COR-L47 (cell line): ENCODE measurements at places on chromosomes 7 and 10.
A peak's percentile ranks its signal among the peaks of the same experiment; 100 is the strongest.

DNA sequence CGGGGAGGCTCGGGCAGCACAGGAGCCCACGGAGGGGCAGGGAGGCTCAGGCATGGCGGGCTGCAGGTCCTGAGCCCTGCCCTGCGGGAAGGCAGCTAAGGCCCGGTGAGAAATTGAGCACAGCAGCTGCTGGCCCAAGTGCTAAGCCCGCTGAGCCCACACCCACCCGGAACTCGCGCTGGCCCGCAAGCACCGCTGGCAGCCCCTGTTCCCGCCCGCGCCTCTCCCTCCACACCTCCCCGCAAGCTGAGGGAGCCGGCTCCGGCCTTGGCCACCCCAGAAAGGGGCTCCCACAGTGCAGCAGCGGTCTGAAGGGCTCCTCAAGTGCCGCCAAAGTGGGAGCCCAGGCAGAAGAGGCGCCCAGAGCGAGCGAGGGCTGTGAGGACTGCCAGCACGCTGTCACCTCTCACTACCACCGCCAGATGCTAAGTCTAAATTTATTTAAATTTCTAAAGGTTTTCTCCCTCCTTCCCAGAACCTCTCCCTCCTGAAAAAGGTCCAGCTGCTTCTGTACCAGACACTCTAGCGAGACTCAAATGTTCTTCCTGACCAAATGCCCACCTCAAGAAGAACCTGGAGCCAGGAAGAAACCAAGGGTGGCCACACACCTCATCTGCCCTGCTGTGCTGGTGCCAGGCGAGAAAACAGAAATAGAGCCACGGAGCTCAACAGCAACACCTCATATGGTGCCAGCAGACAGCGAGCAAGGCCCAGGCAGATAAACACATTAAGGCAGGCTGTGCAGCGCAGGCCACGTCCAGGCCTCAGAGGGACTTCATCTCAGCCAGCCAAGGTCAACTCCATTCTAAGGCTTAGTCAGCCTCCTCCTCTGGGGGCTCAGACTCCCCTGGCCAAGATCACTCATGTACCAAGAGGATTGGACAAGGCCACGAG, 47.0 kb downstream of the KCNMA1 start:
- DNase-seq: no peak

GRCh38 chr7:139332697-139333359, 8.3 kb upstream of the FMC1 start:
- no peak for DNase-seq

DNA sequence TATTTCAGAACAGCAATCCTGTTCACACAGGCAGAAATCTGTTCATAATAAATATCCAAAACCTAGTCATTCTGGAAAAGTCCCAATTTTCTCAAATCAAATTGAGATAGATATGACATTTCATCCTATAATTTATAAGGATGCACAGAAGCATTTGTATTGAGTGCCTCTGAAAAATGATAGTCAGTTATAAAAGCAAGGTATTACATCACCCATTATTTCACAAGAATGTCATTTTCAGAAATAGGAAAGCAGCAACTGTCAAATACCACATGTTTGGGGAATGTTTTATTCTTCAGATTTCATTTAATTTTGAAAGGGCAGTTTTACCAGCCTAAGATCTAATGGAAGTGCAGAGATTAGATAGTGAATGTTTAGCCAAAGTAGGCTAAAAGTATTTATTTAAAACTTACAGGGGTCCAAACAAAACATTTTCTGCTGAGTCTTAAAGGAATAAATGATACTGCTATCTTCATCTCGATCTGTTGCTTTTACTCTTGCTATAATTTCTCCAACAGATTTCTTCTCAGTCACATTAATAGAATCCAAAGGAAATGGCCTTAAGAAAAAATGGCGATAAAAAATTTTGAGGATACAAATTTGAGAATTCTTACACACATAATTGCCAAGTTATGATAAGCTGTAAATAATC, 185.8 kb downstream of the HGF start:
- no peak for DNase-seq

- DNase-seq: no peak
Measured at GRCh38 chr10:78348411-78349164, 314.9 kb downstream of the RPS24 start.

GRCh38 chr10:129058664-129059155, 408.3 kb upstream of the MGMT start:
- no peak for DNase-seq

- no peak for DNase-seq
Measured at GRCh38 chr7:42709284-42709683, 202.6 kb downstream of the C7orf25 start.

DNA sequence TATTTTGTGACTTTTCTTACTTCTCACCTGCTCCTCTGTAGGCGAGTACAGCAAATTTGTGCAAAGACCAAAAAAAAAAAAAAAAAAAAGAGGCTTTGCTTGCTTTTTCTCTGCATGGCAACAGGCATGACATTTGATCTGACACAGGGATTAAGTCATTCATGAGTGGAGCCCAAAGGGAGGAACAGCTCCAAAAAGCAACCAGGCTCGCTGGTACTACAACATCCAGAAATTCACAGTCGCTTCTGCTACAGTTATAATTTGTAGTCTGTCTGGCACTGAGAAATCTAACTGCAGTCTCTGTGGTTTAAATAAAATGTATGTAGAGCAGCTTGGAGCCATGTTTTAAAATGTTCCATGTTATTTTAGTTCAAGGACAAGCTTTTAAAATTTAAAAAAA, 31.7 kb downstream of the MKX start:
- no peak for DNase-seq

- DNase-seq: no peak
Measured at GRCh38 chr10:79063661-79064492, 4.9 kb upstream of the ZMIZ1 start.

DNA sequence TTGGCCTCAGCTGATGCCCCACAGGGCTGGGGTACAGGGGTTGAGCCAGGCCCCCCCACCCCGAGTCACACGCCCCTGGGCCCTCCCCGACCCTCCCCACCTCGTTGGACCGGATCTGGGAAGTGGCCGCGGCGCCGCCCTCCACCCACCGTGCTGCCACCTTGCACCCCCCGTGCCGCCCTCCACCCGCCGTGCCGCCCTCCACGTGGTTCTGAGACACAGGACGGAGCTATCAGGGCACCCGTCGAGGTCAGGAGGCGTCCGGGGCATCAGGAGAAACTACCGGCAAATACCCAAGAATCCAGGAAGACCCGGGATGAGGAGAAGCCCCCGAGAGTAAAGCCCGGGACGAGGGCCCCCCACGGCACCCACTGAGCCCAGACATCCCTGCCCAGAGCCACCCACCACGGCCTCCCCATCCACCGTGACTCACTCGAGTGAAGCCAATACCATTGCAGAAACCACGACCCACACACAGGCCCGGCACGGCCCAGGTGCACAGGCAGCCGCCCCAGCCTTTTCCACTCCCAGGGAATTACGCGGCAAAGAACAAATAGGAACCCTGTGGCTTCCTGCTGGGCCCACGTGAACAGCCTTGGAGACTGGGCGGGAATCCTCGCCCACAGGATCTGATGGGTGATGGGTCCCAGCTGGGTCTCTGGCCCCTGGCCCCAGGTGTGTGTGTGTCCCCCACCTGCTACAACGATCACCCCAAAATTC, 34.0 kb downstream of the ADAP1 start:
- DNase-seq: no peak

DNA sequence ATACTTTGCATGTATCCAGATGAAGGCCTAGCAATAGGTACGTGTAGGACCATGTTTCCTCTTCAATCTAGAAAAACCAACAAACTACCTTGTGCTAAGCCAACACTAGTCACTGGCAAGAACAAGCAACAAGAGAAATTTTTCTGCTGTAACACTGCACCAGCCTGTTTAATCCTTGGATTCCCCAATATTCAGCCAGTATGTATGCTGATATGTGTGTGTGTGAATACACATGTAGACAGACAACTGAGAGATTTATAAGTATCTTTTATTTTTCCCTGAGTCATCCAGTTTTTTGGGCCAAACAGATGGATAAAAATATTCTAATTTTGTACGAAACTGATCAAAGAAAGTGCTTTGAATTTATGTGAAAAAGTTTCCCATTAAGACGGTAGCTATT, 26.2 kb downstream of the GLI3 start:
- no peak for DNase-seq

GRCh38 chr10:80201608-80202141, 3.7 kb downstream of the ANXA11 start:
- no peak for DNase-seq

DNA sequence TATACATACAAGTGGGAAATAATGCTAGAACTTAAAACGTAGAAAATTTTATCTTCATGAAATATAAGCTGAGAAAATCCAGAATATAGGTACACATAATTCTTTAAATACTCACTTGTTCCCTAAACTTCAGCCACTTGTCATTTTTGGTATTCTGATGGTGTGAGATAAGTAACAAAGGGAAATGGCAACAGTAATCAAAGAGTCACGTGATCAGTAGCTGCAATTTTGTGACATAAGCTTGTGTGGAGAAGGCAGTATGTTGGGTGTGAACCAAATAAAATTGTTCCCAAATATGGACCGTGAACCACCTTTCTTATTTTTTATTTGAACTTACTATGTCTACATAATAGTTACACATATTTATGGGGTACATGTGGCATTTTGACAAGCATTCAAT, 650.3 kb upstream of the ADARB2 start:
- DNase-seq: no peak

DNA sequence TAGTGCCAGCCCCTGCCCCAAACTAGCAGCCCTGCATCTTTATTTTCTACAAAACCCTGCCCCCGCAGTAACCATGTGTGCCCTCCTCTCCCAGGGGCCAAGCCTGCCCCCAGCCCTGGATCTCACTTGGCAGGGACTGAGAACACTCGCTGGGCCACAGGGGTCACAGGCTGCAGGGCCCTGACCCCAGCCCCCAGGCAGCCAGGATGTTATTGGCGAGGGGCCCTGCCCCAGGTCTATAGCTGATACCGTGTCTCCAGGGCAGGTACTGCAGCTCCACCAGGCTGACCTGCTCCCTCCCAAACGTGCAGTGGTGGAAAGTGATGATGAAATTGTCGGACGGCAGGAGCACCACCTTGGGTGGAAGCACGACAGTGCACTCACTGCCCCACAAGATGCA, 35.9 kb upstream of the TUBB8 start:
- no peak for DNase-seq

DNA sequence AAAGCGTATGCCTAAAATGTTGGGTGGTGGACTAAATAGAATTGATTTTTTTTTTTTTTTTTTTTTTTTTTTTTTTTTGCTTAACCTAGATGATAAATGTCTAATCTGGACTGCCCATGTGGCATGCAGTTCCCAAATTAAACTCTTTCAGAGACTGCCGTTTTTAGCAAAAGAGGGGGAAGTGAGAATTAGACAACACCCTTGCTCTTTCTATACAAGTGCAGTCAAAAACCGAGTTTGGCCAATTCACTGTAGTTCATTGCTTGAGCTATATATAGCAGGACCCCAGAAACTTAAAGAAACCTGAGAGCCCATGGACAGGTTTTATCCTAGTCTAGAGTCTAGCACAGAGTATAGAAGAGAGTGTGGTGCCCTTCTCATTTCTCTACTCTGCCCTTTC, 141.9 kb downstream of the GRM3 start:
- DNase-seq: no peak

- DNase-seq: no peak
Measured at GRCh38 chr10:13877154-13877909, 290.6 kb downstream of the PRPF18 start.

DNA sequence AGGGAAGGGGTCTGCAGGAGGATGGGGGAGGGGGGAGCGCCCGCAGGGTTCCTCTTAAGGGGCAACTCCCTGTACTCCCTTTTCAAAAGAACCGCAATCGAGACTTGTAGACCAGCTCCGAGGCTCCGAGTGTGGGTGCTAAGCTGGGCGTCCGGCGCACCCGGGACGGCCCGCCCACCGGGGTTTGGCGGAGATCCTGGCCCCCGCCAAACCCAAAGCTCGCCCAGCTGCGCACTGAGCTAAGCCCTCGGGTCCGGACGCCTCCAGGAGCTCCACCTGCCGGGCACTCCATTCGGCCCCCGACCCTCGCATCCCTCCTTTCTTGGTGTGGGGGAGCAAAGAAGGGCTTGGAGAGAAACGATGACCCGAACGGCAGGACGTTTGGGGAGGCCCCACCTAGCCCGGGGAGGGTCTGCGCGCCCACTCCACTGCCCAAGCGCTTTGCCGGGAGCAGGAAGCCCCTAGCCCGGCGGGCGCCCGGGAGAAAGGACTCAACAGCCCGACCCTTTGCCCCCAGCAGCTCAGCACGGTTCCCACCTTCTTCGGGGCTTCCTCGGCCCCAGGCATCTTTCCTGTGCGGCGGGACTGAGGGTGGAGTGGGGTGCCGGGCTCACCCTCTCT, 651 bp downstream of the AFAP1L2 start:
- DNase-seq: no peak

- no peak for DNase-seq
Measured at GRCh38 chr7:10662982-10663884, 310.4 kb upstream of the PHF14 start.

- no peak for DNase-seq
Measured at GRCh38 chr7:96486681-96487080, 164.8 kb upstream of the SLC25A13 start.

DNA sequence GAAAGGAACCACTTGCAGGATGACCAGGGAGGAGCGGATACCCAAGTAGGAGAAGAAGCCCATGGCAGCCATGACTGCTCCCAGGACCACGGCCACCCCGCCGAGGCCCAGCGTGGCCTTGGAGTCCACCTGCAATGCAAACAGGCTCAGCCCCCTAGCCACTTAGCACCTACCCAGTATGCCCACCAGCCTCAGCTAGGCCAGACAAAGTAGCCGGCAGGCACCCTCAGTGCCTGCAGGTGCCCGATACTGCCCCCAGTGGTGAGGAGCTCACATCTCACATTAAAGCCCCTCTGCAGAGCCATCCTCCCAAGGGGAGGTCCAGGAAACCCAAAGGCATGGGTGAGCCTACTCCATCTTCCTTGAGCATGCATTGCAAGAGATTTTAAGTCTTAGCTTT, 6.6 kb downstream of the NPC1L1 start:
- DNase-seq: peak; percentile 18

DNA sequence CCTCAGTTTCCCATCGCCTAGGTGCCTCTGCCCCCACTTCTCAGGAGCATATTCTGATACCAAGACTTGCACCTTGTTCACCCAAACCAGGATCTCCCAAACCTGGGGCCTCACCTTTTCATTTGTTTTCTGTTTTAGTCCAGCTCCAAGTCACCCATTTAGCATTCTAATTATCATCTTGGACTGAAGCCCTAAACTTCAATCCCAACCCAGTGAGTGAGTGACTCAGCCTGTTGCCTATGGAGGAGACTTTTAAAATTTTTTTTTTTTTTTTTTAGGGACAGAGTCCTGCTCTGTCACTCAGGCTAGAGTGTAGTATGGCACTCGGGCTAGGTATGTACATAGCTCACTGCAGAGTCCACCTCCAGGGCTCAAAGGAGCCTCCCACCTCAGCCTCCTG, 378.9 kb upstream of the AUTS2 start:
- no peak for DNase-seq

- no peak for DNase-seq
Measured at GRCh38 chr7:20510573-20510900, 104.9 kb upstream of the ABCB5 start.

- DNase-seq: no peak
Measured at GRCh38 chr10:69738071-69738470, 63.6 kb upstream of the COL13A1 start.

DNA sequence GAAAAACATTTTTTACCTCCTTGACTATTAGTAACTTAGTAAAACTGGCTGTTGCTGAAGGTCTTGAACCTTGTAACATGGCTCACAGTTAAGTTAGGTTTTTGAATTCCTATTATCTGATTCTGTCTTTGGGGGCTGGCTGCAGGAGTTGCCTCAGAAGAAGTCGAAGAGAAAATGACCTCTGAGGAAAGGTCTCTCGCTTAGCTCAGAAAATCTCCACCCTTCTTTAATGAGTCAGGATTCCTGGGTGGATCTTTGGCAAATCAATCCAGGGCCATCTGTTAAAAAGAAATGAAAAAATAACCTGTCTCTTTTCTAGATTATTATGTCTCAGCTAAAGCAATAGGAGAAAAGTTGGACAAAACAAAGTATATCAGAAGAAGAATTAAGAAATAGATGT, 267.8 kb upstream of the SEMA3C start:
- no peak for DNase-seq
